ENCODE measurements at places on chromosomes 7 and 10. TPM values are rescaled to one million over a fixed set of nuclear protein-coding genes. Genes with fewer than 3 reads are reported as not detected.

AQP1 gene
- 0.17 TPM for polyA plus RNA-seq

ASIC3 gene
- 0.24 TPM for polyA plus RNA-seq

FRAT1 gene
- polyA plus RNA-seq: 0.50 TPM

PDIA4 gene
- 97.1 TPM for polyA plus RNA-seq

OR6B1 gene
- not detected for polyA plus RNA-seq

SYT15 gene
- polyA plus RNA-seq: 0.07 TPM

PTN gene
- not detected for polyA plus RNA-seq

IFIT1B gene
- polyA plus RNA-seq: not detected

AKR1C2 gene
- 66.0 TPM for polyA plus RNA-seq

MGAM2 gene
- 0.04 TPM for polyA plus RNA-seq

ZNF467 gene
- polyA plus RNA-seq: 0.93 TPM

GIMAP6 gene
- 0.09 TPM for polyA plus RNA-seq

GRID1 gene
- polyA plus RNA-seq: 0.03 TPM

TSPAN15 gene
- polyA plus RNA-seq: 2.2 TPM

AKR1C8 gene
- not detected for polyA plus RNA-seq

TMEM196 gene
- not detected for polyA plus RNA-seq

EBLN1 gene
- polyA plus RNA-seq: not detected
